ENCODE measurements at places on chromosomes 12 and 14.

- DNase-seq: no peak
These were observed 35.7 kb downstream of the RAD9B start for GRCh38 chr12:110537605-110538409.

GRCh38 chr14:101177301-101177971, 273.9 kb upstream of the RTL1 start:
- no peak for DNase-seq

DNA sequence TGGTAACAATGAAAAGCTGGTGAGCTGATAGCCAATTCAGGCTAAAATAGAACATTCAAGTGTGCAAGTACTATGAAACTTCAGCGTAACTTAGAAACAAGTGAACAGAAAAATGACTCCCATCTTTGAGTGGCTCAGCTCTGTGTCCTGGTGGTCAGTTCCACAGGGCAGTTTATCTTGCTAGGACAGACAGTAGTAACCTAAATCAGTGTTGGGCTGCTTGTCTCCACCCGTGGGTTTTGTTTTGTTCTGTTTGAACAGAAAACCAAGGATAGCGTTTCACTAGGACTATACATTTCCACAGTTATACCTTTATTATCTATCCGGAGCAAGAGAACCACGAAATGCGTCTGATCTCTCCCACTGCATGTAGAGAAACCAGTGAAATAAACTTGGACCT, 467.8 kb downstream of the EGLN3 start:
- DNase-seq: no peak

DNA sequence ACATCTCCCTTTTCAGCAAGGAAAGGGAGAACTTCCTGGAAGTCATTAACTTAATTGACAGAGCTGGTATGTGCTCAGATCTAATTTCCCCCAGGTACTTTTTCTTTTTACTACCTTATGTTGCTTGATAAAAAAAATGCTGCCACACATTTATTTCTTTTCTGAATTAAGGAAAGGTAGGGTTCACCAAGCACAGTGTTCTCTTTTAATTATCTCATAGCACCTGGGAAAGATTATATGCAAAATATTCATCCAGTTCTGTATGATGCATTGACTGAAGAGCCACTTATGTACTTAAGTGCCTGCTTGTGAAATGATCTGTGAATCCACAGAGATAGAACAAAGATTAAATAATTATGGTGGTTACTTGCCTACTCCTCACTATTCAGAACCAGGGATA, 25.1 kb downstream of the KCNC2 start:
- no peak for DNase-seq

DNA sequence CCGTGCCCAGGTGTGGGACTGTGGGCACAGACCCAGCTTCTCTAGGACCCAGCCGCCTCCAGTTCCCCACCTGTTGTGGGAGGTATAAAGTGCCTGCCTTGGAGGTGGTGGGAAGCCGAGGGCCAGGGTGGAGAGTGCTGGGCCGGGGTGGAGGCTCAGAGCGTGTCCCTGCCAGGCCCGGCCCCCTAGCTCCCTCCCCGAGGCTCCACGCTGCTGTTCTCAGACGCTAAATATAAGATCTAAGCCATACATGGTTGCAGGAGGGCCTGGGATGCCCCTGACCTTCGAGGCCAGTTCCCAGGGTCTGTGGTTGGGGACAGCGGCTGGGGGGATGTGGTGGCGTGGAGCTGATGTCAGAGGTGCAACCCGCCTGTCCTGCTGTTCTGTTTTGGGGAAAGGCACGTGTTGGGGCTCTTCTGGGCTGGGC, 10.8 kb downstream of the INF2 start:
- DNase-seq: no peak

- DNase-seq: no peak
These were observed 40.0 kb downstream of the SCN8A start for GRCh38 chr12:51630986-51631385.

GRCh38 chr14:90280096-90280495, 23.7 kb downstream of the PSMC1 start:
- DNase-seq: no peak

GRCh38 chr12:94762259-94762942, 112.0 kb upstream of the TMCC3 start:
- DNase-seq: no peak

DNA sequence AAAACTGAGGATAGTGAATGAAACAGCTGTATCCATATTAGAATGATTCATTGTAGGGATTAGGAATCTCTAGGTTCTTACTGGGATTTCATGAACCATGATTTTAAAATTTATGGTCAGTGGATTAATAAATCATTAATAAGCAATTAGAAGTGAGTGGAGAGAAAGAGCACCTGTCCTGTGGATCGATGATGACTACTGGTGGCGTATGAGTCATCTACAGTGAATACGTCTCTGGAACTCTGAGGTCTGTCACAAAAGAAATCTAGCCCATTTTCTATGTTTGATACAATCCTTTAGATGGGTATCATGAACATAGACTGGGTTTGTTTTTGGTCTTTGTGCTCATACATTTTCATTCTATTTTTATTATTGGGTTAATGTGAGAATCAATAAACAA, 77.3 kb upstream of the RTL1 start:
- DNase-seq: no peak

- no peak for DNase-seq
These were observed 242.2 kb upstream of the OR4E1 start for GRCh38 chr14:21915826-21916225.

DNA sequence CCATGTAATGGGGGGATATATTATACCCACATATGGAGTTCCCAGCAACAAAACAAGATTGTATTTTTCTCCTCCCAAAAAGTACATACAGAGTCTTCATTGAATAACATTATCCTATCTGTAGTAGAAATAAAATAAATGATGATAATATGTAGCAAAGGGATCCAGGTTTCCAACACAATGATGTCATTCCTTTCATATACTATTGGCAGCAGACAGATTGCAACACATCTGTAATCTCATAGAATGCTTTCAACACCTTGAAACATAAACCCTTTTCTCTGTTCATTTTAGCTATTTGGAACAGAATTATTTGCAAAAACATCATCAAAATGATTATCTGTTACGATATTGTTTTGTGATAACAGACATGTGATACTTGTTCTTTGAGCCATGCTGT, 317.6 kb downstream of the DPF3 start:
- no peak for DNase-seq

- no peak for DNase-seq
These were observed 10.1 kb downstream of the BMP4 start for GRCh38 chr14:53946404-53947093.

- no peak for DNase-seq
These were observed 365.7 kb downstream of the FLRT2 start for GRCh38 chr14:85895603-85896002.

DNA sequence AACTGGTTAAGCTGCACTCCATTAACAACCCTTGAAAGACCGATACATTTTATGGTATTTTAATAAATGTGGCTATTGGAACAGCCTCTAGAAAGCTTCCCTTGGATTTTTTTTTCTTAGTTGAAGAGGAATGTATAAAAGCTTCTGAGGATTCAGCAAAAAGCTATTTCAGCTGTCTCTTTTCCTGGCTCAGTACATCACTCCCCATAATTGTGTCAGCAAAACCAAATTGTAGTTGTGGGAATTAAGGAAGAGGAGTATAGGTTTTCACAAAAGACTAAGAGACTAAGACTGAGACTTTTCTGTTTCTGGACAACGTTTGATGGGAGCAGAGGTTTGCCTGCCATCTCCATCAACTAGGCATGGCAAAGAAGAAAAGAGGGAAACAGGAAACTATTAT, 106.5 kb downstream of the C12orf50 start:
- no peak for DNase-seq

DNA sequence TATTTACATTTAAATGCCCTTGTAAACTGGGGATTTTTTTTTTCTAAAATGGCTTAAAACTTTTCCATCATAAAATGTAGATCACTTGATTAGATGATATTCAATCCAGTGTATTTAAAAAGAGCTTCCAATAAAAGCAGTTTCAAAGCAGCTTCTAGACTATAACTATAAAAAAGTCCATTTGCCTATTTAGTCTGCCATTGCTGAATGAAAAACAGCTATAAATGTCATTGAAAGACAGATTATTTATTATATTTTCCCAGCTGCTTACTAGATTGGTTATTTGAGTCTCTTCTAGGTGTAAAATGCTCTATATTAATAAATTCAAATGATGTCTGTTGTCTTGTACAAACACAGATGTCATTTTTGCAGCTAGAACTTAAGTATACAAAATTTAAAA, 414.8 kb downstream of the RMST start:
- no peak for DNase-seq

DNA sequence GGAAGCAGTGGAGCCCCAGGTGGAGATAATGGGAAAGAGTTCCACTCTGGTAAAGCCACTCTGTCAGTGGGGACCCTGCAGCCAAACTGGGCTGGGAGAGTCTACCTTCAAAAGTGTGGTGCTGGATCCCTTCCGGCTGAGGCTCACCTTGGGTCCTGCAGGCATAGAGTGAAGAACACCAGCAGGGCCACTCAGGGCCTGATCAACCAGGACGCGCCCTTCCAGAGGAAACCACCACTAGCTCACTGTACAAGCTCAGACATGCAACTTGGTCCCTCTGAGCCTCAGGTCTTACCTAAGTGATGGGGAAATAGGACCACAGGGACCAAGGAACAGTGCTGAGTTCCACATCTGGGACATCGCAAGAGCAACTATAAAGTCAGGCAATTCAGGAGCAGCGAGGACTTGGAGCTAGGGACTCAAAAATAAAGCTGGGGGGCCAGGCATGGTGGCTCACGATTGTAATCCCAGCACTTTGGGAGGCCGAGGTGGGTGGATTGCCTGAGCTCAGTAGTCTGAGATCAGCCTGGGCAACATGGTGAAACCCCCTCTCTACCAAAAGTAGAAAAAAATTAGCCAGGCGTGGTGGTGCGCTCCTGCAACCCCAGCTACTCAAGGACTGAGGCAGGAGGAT, 5.9 kb upstream of the PRPH start:
- DNase-seq: no peak

DNA sequence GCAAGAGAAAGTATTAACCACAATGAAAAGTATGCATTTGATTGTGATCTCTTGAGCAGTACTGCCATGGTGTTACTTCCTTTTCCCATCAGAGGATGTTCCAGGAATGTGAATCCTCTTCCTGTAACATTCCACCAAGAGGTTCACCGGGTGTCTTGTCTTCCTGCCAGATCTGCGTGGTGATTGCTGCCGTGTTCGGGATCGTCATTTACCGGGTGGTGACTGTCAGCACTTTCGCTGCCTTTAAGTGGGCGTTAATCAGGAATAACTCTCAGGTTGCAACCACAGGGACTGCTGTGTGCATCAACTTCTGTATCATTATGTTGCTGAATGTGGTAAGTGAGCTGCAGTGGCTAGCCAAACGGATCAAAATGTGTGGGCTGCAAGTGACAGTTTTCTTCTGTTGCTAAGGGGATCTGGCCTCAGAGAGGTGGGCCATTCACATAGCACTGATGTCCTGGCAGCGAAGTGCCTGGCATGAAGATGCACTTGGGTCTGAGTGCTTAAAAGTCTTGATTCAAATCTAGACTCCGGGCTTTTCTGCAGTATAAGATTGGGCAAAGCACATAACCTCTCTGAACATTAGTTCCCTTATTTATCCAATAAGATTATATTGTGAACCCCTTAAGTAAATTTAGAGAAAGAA, 123.4 kb downstream of the SLC5A8 start:
- no peak for DNase-seq

DNA sequence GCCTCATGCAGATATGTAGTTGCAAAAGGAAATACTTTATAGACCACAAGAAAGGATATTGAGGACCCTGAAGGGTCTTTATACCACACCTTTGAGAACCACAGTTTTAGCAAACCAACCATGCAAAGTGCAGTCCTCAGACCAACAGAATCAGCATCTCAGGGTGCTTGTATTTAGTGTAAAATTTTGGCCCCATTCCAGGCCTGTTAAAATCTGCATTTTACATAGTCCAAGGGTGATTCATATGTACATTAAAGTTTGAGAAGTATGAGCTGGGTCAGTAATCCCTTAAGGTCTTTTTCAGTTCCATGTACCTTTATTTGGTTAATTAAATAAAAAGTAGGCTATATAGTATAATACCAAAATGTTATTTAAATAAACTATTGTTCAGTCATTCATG, 91.2 kb downstream of the WNK1 start:
- DNase-seq: no peak

- DNase-seq: no peak
These were observed 1.6 kb upstream of the C1S start for GRCh38 chr12:7058850-7059395.

DNA sequence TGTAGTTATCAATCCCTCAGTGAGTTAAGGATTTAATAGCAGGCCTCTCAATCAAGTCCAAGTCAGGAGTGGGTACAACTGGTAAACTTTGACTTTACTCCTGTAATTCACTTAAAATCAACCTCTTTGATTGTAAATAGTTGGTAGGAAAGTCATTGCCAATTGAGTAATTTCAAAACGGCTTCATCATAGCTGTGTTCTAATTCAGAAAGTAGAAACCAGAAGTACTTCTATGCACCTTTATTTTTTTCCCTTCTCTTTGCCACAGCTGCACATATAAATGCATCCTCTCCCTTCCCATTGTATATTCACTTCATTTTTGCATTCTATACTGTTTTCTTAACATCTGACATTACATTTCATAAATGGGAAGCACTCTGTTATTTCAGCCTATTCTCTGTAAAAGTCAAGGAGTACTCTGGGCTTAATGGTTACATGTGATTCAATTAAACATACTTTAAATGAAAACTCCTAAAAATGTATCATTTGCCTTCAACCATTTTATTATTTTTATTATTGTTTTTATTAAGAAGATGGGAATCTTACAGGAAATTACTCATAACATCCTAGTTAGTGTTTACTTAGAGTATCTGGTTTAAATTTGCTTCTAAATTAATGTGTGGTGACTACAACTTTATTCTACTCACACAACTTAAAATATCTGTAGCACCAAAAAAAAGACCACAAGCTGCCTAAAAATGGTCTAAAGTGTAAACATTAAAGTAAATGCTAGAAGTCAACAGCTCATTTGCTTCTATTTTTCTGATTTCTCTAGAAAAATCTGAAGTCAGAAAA, 171.2 kb downstream of the CEP128 start:
- DNase-seq: no peak

- DNase-seq: no peak
These were observed 136.5 kb upstream of the CPSF6 start for GRCh38 chr12:69102856-69103255.

DNA sequence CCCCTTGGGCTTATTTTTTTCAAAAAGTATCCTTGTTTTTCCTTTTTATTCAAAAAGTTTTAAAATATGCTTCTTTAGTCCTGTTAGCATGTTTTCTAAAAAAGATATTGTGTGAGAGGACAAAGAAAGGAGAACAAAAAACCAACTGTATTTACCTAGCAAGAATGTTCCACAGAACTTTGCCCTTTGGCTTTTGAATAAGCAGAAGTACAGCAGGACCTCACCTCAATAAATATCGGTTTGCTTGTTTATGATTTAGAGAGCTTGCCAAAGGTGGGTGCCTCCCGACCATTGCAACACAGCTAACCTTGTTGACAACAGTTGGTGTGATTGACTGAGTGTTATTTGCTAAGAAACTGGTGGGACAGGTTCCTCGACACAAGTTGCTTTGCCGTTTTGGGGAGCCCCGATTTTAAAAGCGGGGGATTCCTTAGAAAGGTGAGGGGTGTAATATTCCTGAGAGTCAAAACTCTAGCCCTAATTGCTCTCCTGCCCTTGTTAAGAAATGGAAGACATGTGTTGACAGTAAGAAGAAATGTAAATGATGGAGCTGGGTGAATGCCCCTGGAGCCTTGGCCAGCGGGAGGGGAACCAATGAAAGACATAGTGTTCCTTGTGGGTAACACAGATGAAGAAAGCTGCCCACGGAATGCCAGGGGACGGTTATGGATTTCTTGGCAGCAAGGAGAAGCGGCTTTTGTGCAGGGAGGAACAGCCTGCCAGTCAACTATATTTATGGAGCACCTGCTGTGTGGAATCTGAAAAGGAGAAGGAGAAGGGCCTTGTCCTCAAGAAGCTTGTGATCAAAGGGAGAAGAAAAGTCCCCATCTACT, 13.7 kb downstream of the MYBPC1 start:
- no peak for DNase-seq
